Fibroblast of pulmonary artery (primary cell): ENCODE measurements at places on chromosomes 4 and X.

GRCh38 chr4:13476915-13477314 is 7.2 kb downstream of the RAB28 start:
- peak; percentile 69 for DNase-seq

DNA sequence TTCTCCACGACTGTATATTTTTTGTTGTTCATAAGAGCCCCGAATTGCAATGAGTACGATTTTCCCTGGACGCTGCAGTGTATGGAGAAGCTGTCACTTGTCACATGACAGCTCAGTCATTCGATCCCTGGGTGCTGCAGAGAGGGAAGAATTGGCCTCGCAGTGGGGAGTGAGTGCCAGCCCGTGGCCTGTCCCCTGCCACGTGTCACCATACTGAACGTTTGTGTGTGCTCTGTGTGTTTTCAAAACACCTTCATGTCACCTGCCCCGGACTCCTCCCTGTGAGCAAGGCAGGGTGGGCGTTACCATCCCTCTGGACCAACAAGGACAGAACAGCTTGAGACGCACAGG is 77.9 kb downstream of the TBL1X start:
- DNase-seq, result no peak

GRCh38 chr4:189940178-189941004 is at the start of gene FRG1:
Gene FRG1 (plus strand): TSS chr4:189940872. CDS start chr4:189941010, 138 bp downstream.
- peak; percentile 96 for DNase-seq

GRCh38 chr4:30821859-30822612 is 101.9 kb downstream of the PCDH7 start:
- peak; percentile 33 for DNase-seq

GRCh38 chr4:38512840-38513239 is 151.2 kb upstream of the KLF3 start:
- DNase-seq, result no peak

- DNase-seq, result no peak
These were observed 103.2 kb downstream of the KLHL8 start for GRCh38 chr4:87117051-87117731.

DNA sequence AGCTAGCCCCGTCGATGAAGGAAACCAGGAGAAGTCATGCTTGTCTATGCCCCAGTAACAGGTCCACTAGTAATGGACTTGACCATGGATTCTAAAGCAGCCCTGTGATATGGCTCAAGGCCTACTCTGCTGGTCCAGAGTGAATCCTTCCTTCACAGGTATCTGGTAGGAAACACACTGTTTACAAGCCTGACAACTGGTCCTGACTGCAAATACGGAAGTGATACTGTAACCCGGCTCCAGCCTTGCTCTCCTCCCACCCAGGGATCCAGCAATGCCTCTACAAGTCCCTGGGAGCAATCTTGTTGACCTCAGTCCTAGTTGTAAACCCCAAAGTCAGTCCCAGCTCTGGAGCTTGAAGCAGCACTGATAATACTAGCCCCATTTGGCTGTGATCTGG is 239.2 kb upstream of the GRID2 start:
- no peak for DNase-seq

DNA sequence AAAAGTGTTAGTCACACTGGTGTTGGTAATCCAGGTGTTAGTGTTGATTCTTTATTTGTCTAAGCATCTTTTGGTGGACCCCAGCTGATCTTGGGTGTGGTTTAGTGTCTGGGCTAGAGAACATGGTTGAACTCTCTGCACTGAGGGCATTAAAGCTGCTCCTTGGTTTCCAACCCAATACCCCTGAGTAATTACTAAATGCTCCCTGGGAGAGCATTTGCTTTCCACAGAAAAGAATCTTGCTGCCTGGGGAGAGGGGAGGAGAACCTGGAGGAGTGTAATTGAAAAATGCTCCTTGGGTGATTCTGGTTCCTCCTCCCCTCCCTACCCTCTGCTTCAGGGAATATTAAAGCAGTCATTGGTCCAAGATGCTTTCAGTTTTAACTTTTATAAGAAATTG is 3.1 kb downstream of the GUCY1B1 start:
- no peak for DNase-seq

DNA sequence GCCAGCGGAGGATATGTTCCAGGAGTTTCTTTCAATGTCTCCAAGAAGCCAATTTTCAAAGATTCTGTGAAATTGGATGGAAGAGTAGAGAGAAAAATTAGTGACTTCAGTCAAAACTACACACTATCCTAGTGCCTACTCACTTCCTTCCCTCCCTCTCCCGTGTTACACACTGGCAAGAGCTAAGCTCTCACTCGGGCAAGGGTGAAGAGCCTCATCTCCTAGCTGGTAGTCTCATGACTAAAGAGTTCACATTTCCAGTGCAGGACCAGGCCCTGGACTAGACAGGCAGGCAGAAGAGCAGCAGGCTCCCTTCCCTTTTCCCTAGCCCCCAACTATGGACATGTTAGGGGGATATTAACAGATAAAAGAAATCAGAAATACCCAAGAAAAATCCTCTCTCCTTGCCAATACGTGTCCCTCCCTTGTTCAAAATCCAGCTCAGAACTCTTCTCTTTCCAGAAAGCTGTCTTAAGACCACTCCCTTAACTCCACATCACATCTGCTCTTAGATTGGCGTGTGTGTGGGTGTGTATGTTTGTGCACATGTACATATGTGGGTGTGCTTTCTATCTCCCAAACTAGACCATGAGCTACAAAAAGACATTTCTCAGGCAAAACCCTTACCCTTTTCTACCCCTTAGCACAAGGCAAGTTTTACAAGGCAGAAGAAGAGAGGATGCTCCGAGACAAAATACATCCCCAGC is 29.9 kb downstream of the ZDHHC9 start:
- no peak for DNase-seq

DNA sequence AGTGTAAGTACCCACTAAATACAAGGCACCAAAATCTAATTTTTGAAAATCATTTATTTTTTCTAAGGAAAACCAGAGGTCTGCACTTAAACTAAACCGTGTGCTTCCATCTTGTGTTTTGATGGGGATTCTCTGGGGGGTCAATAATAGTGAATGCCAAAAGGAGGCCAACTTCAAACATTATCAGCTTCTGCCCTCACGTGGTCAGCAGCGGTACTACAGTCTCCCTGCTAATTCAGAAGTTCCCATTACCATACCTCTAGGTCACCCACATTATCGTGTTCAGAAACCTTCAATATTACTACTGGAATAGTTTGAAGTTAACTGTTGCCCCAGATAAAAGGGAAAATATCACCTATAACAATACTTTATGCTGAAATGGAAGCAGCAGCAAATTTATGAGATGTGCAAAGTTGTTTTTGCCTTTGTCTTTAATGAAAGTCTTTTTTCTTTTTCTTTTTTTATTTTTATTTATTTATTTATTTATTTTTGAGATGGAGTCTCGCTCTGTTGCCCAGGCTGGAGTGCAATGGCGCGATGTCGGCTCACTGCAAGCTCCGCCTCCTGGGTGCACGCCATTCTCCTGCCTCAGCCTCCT is 17.3 kb downstream of the CTPS2 start:
- peak; percentile 62 for DNase-seq

DNA sequence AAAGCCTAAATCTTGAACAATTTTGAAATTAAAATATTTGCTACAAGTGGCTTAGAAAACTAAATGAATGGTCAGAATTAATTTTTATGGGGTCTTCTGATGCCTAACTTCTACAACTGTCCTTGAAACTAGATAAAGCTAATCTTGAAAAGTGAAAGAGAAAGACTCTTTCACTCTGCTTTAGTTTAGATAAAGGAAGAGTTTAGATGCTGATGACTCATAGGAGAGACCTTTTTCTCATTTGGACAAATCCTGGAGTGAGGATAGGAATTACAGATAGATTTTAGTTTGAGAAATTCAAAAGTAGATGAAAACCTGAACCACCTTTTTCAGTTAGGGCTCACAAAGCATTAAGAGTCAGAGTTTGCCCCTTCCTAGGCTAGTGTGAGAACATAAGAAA is 342.3 kb upstream of the GRID2 start:
- DNase-seq, result peak; percentile 22

DNA sequence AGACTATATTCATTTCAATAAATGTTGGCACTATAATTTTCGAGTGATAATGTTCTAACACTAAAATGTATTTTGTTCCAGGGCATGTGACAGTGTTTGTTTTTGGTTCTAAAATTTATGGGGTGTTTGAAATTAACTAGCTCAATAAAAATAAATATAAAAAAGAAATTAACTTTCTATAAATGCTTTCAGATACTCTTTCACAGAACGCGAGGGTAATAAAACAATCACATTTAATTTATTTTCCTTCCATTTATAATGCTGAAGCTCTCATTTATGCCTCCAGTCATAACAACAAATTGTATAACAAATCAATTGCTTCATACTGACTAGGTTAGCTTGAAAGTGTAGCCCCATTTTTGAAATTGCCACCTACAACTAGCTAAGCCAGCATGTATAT is 122.4 kb upstream of the GPM6A start:
- DNase-seq, result no peak

DNA sequence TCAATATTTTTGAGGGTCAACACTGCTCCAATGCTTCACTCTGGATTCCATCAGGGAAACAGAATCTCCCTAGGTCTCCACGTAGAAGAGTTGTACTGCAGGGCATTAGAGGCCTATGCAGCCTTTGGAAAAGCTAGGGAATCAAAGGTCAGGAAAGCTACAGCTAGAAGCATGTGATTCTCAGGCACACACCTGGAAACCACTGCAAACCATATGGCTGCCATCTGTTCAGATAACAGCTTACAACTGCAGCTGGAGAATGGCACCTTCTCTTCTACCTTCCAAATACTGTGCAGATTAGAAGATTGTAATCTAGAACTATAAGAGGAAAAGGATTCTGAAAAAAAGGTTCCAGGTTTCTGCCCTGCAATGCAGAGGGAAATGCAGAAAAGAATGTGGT is 60.6 kb downstream of the BTC start:
- no peak for DNase-seq

DNA sequence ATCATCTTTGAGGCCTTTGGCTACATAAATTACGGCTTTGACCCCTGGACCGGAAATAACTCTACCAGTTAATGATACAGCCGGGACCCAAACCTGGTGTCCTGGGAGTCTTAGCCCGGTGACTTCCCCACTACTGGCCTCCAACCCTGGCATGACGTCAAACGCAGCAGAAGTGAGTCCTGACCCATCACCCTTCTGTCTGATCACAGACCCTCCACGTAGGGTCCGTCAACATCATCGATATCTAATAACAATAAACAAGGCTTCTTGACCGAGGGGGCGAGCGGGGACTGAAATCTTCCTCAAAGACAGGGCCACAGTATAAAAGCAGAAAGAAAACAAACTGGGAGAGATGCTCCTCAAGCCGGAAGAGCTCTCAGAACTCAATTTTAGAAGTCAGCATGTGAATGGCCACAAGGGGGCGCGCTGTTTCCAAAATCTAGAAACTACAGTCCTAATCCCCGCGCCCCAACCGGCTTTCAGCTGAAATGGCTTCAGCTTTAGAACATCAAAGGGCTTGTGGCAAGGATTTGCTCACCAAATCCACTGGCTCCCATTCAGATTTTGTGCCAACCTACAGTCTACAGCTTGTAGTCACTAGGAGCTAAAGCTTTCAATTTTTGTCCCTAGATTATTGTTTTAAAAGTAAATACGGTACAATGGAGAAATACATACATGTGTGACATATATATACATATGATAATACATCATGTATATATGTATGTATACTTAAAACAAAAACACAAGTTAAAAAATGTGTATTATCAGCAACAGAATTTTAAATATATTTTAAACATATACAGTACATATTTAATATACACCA is 46.4 kb upstream of the ENPP6 start:
- DNase-seq, result peak; percentile 95

GRCh38 chr4:65799513-65799912 is 129.2 kb upstream of the EPHA5 start:
- DNase-seq, result no peak

DNA sequence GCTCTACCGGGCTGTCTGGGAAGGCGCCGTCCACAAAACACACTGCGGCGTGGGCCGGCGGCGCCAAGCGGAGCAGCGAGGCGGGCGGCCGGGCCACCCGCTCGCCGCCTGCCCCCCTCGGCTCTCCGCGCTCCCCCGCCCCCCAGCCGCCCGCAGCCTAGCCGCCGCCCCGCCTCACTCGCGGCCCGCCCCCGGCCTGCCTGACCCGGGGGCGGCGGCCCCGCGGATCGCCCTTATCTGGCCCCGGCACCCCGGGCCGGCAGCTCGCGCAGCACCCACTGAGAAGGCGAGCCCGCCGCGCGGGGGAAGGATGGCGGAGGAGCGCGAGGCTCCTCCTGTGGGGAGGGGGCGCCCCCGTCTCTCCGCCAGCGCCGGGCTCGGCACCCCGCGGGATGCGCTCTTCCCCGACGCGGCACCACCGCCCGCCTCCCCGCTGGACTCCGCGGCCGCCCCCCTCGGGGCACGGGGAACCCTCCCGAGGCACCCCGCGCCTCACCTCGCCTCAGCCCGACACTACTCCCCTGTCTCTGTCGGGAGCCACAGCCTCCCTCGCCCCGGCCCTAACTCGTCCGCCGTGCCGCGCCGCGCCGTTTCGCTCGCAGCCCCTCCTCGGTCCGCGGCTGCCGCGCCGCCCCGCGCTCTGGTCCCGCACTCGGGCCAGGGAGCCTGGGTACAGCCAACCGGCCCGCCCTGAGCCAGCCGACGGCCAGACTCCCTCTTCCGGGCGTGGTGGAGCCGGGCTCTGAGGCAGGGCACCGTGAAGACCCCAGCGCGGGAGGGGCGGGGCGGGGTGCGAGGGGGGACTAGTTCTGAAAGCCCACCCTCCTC is 566 bp downstream of the ATP11C start:
- DNase-seq, result peak; percentile 36

DNA sequence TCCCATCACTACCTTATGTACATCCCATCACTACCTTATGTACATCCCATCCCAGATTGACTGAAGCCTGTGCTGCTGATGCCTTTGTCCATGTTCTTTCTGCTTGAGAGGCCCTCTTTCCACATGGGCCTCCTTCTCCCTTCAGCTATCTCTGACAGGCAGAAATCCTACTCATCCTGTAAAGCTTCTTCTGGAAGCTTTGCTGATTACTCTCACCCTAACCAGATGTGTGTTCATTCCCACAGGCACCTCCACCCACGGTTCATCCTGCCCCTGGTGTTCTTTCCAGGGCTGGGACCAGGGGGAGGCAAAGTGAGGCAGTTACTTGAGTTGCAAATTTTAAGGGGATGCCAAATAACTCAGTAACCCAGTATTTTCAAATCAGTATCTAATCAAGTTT is 22.5 kb upstream of the FBXW7 start:
- DNase-seq, result no peak

DNA sequence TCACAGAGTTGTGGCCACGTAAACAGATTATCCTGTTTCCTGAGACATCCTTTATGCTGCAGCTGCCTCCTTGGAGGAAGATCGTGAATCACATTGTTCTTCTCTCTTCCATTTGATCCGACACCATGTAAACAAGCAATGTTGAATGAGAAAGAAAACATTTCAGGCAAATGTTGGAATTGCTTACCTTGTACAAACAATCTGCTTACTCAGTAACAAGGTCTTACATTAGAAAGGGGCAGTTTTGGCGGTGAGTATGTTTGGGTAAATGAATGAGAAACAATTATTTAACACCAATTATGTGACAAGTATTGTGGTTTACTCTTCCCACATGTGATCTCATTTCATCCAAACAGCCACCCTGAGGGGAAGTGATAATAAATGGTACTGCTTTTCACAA is 637.8 kb downstream of the RAB28 start:
- DNase-seq, result no peak
